Activated CD8-positive, alpha-beta memory T cell treated with anti-CD3 and anti-CD28 coated beads, Interleukin-2, amount 10 ng/mL, durations not matched to agents 7 days and 5 days (primary cell): ENCODE measurements at places on chromosomes 5 and 9.

- no peak for DNase-seq
These were observed 2.0 kb downstream of the CLK4 start for GRCh38 chr5:178624631-178625546.

GRCh38 chr5:119395080-119395836 is 39.4 kb downstream of the TNFAIP8 start:
- no peak for DNase-seq

GRCh38 chr9:79026316-79026715 is 545.4 kb upstream of the TLE4 start:
- DNase-seq = no peak

- no peak for DNase-seq
These were observed 244.4 kb downstream of the RFX3 start for GRCh38 chr9:3281399-3281798.

DNA sequence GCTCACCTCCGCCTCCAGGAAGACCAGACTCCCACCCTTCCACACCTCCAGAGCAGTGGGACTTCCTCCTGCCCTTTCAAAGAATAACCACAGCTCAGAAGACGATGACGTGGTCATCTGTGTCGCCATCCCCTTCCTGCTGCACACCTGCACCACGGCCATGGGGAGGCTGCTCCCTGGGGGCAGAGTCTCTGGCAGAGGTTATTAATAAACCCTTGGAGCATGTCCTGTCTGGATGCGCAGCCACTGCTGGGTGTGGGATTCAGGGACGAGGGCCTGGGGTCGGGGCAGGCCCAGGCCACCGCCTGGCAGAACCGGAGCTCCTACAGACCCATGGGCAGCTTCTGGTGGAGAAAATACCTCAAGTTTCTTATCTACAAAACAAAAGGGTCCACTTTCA is 5.0 kb downstream of the PAEP start:
- no peak for DNase-seq
